ENCODE measurements at places on chromosomes 13 and 19.

GRCh38 chr13:30093236-30093635 is 214.1 kb downstream of the KATNAL1 start:
- DNase-seq = no peak

GRCh38 chr13:59978862-59979261 is 184.9 kb downstream of the DIAPH3 start:
- DNase-seq = no peak

- DNase-seq = no peak
These were observed 2.3 kb downstream of the CEACAM18 start for GRCh38 chr19:51480590-51480989.

DNA sequence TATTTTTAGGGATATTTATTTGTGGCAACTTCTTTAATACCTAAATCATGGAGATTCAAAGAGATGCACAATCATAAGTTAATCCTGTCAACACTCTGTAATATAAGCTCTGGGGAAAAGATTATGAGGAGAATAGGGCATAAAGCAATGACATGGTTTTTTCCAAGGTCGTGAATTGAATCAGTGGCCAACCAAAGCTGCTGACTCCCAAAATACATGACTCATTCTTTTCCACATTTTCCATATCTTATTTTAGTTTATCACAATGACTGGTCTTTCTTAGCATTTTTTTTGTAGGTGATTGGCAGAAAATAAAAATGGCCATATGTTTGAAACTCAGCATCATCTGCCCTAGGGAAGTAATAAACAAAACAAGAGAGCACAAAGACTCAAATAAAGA is 28.5 kb upstream of the RBM26 start:
- no peak for DNase-seq

- DNase-seq = no peak
These were observed 87.4 kb upstream of the UFM1 start for GRCh38 chr13:38262211-38262610.

DNA sequence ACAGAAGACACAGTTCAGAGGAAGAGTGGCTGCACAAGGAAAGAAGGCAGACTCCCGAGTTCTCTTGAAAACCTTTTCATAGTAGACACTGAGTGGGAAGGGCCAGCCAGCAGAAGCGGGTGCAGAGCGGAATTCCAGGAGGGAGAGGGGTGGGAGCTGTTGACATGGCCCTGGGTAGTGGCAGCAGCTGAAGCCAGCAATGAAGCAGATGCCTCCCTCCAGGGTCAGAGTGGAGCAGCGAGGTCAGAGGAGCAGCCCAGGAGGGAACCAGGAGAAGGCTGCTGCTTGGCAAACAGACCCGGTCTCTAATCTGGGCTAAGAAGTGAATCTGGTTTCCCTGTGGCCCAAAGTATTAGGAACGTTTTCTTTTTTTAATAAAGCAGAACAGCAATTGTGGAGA is 73.9 kb upstream of the SPATA13 start:
- DNase-seq = no peak

GRCh38 chr19:18761531-18762110 is 29.5 kb downstream of the COMP start:
- no peak for DNase-seq

Data from NCI-H526 (cell line).